ENCODE measurements at places on chromosomes 6 and 20.

DNA sequence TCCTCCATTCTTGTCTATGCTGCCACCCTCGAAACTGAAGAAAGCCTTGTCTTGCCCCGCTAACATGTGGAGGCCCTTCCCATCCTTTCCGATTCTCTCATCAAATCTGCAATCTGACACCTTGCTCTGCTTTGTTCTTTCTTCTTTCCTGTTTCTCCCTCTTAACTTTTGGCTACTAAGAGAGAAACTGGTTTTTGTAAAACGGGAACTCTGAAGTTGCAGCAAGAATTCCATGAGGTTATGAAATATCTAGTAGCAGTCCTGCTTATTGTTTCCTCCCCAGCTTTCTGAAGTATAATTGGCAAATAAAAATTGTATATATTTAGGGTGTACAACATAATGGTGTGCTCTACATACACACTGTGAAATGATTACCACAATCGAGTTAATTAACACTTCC is 80.2 kb downstream of the MAP7 start:
- DNase-seq = no peak

GRCh38 chr6:25088513-25088912 is 152.8 kb upstream of the RIPOR2 start:
- DNase-seq = no peak

- no peak for DNase-seq
Observed at GRCh38 chr6:44920952-44921491, 407.1 kb upstream of the RUNX2 start.

GRCh38 chr20:21944227-21944626 is 238.8 kb downstream of the PAX1 start:
- no peak for DNase-seq

- DNase-seq = peak; percentile 34
Observed at GRCh38 chr6:46221222-46221793, 50.5 kb upstream of the ENPP5 start.

- no peak for DNase-seq
Observed at GRCh38 chr20:40251284-40251932, 437.6 kb downstream of the MAFB start.

DNA sequence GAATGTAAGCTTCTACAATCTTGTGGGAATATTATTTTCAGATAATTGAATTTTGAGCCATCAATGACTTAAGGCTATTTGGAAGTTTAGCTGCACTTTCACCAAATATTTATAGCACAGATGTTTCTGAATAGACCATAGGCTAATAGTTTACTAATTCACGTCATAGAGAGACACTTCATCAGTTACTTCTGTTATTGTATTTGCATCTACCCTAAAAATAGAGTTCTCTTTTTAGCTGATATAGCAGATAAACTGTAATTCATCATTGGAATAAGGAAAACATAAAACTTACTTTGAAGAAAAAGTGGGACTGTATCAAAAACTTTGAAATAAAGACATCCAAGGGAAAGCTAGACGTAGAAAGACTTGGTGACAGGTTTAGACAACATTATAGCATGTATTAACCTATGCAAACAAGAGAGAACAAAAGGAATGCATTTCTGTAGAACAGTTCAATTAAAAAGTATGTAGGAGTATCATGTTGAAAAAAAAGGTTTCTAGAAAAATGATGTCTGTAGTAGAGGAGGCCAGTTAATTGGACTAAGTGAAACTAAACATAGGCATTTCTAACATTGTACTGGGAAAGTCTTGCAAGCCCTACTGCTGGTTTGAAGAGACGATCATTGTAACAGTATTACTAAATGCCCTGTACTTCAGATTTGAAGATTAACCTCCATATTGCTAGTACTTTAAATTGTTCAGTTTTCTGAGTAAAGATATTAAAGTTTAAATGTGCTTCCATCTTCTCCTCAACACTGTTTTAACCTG is 123.3 kb downstream of the ZFAND3 start:
- DNase-seq = no peak

All from thymus (tissue), 14 donors.